CD4-positive, alpha-beta memory T cell (primary cell): ENCODE measurements at places on chromosomes 11 and 22.
A peak's percentile ranks its signal among the peaks of the same experiment; 100 is the strongest.

- H3K27ac ChIP-seq, result no peak overlapping the region
- peaks cover 3% of the 10 kb centered on the region for H3K27me3 ChIP-seq
- no peak for DNase-seq
- no peaks in the 10 kb centered on the region for H3K4me1 ChIP-seq
Measured at GRCh38 chr11:36205536-36205935, 83.7 kb downstream of the COMMD9 start.

- no peak overlapping the region for H3K4me3 ChIP-seq
- H3K27me3 ChIP-seq, result no peaks in the 10 kb centered on the region
- H3K4me1 ChIP-seq, result no peaks in the 10 kb centered on the region
Measured at GRCh38 chr11:134370526-134371435, 39.0 kb downstream of the GLB1L2 start.

- H3K27me3 ChIP-seq, result no peaks in the 10 kb centered on the region
- H3K36me3 ChIP-seq, result no peaks in the 10 kb centered on the region
- DNase-seq, result no peak
- H3K4me1 ChIP-seq, result peaks cover 7% of the 10 kb centered on the region
- H3K4me3 ChIP-seq, result no peak within 1 kb of the TSS
Measured at GRCh38 chr11:118175993-118176777, at the start of gene SCN2B. TSS of gene SCN2B (minus strand) at chr11:118176639. CDS start at chr11:118176431, 208 bp downstream.

DNA sequence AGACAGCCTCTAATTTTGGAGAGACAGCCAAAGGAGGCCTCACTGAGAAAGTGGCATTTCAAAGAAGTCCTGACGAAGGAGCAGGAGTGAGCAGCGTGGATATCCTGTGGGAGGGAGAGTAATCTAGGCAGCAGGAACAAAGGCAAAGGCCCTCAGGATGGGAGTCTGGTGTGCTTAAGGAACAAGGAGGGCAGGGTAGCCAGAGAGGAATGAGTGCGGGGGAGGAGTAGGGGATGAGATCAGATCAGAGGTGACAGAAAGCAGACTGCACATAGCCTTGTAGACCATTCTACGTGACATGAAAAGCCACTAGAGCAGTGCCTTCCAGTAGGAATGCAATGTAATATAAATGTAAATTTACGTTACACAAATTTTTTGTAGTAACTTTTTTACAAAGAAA, 5.6 kb downstream of the SLC36A4 start:
- no peak for DNase-seq
- H3K4me3 ChIP-seq, result no peak overlapping the region
- H3K4me1 ChIP-seq, result no peaks in the 10 kb centered on the region
- no peak overlapping the region for H3K27ac ChIP-seq
- no peaks in the 10 kb centered on the region for H3K36me3 ChIP-seq

DNA sequence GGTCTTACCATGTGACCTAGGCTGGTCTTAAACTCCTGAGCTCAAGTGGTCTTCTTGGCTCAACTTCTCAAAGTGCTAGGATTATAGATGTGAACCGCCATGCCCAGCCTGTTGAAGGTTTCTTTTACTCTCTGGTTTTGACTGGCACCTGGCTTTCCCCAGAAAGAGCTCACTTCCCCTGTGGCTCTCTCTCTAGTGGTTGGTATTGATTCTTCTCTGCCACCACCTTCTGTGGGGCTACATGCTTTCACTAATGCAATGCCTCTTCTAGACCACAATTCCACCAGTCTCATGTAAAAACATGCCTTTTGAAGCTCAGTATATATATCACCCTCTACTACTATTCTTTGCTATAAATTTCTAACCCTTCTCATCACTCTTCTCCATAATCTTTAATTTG, 67.2 kb downstream of the CCDC83 start:
- H3K27ac ChIP-seq, result no peak overlapping the region
- H3K4me1 ChIP-seq, result no peaks in the 10 kb centered on the region
- no peak for DNase-seq
- H3K27me3 ChIP-seq, result no peaks in the 10 kb centered on the region
- H3K36me3 ChIP-seq, result no peaks in the 10 kb centered on the region

DNA sequence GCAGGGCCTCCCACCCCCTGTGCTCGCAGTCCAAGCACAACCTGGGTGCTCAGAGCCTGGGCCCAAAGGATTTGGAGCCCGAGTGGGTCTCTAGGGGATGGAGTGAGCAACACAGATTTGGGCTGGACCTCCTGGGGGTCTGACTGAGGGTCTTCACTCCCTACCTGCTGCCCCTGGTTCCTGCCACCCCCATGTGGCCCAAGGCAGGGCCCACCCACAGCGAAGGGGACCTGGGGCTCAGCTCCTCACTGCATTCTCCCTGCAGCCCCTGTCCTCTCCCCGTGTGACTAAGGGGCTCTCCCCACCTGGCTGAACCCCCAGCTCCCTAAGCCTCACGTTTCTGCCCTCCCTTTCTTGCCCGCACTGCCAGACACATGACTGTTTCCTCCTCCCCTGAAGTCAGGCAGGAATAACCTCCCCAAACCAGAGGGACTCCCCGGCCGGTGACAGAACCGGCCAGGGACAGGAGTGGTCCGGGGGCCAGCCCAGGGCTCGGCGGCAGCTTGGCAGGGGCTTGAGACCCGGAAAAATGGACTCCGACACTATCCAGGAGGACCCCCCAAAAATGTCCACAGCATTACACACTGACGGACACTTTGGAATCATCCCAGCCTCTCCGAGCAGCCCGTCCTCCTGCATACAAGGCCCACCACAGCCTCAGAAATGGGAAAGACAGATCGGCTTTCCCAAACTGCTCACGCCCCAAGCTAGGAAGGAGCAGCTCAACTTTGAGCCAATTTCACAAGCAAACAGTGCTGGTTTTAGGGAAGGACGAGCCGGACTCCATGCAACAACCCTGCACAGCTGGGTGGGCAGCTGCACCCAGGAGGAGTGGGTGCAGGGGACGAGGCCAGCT, 57.8 kb downstream of the BRD1 start:
- H3K4me3 ChIP-seq, result no peak overlapping the region
- H3K27ac ChIP-seq, result no peak overlapping the region
- no peak for DNase-seq

DNA sequence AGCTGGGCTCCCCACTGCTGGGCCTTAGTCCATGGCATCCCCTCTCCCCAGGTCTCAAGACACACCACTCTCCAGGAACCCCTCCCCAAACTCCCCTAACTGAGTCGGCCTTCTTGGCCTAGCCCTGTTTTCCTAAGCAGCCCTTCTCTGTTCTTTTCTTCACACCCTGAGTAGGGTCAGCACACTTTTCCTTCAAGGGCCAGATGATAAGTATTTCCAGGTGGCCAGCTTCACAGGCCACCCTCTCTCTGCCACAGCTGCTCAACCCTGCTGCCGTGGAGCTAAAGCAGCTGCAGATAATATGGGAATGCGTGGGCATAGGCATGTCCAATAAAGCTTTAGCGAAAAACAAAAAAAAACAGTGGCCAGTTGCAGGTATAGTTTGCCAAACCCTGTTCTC, 24.1 kb downstream of the DGCR2 start:
- H3K36me3 ChIP-seq, result no peaks in the 10 kb centered on the region
- H3K4me3 ChIP-seq, result no peak overlapping the region
- H3K27ac ChIP-seq, result no peak overlapping the region
- no peaks in the 10 kb centered on the region for H3K4me1 ChIP-seq
- DNase-seq, result no peak

DNA sequence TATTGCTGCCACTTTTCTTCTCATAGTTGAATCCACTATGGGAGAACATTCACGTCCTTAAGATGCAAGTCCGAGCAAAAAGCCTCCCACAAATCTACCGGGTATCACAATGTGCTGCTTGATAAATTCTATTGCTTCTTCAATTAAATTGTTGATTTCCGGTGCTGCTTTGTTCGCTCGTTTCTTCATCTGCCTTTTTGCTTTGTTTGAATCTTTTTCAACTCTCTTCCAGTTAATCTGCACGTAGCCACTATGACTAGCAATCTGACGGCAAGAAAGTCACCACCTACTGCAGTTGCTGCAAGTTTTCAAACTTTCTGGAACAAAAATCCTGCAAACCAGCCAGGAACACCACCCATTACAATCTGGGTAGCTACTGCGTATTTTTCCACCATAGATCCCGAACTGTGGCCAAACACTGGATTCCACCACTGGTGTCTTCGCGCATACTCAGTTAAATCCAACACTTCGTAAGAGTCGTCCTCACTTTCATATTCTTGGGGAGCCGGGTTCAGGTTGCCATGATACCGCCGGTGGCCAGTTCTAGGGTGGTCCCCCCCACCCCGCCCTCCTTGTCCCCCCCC, 59.1 kb downstream of the CLMP start:
- no peaks in the 10 kb centered on the region for H3K4me1 ChIP-seq
- no peak overlapping the region for H3K27ac ChIP-seq
- H3K27me3 ChIP-seq, result no peaks in the 10 kb centered on the region
- H3K36me3 ChIP-seq, result no peaks in the 10 kb centered on the region
- no peak overlapping the region for H3K4me3 ChIP-seq

GRCh38 chr11:13065200-13065787, 56.2 kb downstream of the RASSF10 start:
- no peak overlapping the region for H3K27ac ChIP-seq
- no peaks in the 10 kb centered on the region for H3K27me3 ChIP-seq
- no peaks in the 10 kb centered on the region for H3K4me1 ChIP-seq
- no peak overlapping the region for H3K4me3 ChIP-seq

DNA sequence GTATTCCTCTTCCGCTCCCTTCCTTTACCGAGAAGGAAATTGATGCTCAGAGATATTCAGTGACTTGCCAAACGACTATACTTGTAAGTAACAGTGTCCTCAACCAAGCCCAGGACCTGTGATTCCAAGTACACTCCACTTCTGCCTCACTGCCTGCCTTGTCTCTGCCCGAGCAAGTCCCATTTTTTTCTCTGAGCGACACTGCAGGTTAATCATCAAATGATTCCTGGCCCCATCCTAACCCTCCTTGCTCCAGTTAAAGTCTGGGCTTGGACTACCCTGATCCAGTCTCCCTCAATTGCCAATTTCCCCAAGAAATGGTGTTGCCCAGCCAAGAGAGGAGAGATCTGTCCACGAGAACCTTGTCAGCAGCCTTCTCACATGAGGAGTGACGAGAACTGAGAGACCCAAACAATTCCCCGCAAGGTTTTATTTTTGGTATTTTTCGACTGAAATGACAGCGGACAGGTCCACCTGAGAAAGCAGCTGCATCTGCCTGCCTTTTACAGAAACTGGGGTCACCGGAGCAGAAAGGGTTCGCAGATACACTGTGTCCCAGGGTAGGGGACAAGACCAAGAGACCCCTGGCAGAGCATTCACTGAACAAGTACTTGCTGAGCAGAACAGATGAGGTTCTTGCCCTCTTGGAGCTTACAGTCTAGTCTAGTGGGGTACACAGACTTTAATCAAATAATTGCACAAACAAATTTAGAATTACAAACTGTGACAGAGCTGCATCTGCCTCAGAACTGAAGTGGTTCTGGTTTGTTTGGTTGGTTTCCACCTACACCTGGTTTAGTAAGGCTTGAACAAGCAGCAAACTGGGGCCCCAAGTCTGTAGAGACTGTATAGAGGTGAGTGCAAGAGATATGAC, 11.4 kb downstream of the POU2AF1 start:
- no peaks in the 10 kb centered on the region for H3K4me1 ChIP-seq

DNA sequence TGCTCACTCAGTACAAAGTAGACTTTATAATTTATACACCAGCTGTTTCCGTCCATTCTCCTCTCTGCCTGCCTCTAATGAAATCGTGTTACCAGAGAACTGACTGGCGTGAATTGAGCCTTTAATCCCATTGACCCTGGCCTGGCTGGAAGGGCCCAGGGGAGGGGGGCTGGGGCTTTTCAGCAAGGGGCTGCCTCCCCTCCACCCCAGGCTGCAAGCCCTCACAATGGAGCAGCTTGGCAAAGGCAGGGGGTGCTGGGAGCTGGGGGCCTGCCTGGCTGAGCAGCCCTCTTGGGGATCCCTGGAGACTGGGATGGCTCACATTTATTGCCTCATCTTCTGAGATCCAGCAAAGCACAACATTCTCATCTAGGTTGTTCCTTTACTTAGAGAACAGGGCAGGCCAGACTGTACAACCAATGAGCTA, 25.8 kb upstream of the LMO1 start:
- no peaks in the 10 kb centered on the region for H3K27me3 ChIP-seq
- no peak for DNase-seq
- H3K36me3 ChIP-seq, result no peaks in the 10 kb centered on the region

- H3K4me1 ChIP-seq, result no peaks in the 10 kb centered on the region
- H3K27ac ChIP-seq, result no peak overlapping the region
- H3K36me3 ChIP-seq, result no peaks in the 10 kb centered on the region
- peak; percentile 1 for DNase-seq
- no peaks in the 10 kb centered on the region for H3K27me3 ChIP-seq
Measured at GRCh38 chr11:56783448-56784041, 35.0 kb upstream of the OR9G4 start.

DNA sequence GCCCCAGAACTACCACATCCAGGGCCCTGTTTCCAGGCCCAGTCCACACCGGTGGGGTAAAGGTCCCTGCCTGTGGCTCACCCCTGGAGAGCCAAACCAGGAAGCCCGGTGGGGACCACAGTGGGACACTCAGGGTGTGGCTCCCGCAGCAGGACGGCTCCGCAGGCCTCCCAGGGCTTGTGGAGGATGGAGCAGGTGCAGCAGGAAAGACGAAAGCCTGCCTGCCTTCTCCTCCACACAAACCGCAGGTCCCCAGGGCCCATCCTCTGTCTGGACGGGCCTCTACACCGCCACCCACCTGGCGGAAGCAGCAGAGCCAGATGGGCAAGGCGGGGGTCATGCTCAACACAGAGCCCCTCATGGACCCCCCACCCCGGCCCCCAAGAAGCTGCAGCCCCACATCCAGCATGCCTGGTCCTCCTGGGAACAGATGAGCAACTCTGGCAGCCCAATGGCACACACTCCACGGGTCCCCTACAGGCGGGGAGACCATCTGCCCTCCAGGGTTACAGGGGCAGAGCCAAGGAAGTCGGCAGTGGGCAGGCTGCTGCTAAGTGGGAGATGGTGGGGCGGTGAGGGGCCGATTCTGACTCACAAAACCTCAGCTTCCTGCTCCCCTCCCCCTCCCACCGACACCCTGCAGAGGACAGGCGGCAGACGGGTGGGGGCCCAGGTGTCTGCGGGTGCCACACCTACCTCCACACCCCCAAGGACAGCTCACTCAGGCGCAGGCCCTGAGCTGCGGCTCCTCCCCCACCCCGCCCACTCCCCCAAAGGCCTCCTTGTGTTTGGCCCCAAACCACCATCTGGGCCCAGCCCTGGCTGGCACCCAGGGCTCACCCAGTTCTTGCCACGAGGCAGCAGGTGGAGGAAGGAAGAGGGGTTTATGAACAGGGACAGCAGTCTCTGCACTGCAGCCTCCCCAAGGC, 5.2 kb downstream of the SBF1 start:
- H3K27ac ChIP-seq, result peak overlapping the region; percentile 75
- peaks cover 32% of the 10 kb centered on the region for H3K36me3 ChIP-seq
- H3K27me3 ChIP-seq, result no peaks in the 10 kb centered on the region
- DNase-seq, result peak; percentile 96
- peak overlapping the region; percentile 51 for H3K4me3 ChIP-seq

GRCh38 chr11:105573091-105573490, 36.8 kb upstream of the GRIA4 start:
- H3K27me3 ChIP-seq, result no peaks in the 10 kb centered on the region
- no peaks in the 10 kb centered on the region for H3K36me3 ChIP-seq
- H3K27ac ChIP-seq, result no peak overlapping the region

GRCh38 chr11:70432065-70432464, 33.7 kb downstream of the CTTN start:
- no peaks in the 10 kb centered on the region for H3K27me3 ChIP-seq
- no peak overlapping the region for H3K27ac ChIP-seq
